ENCODE measurements at places on chromosomes 12 and 14. TPM values are rescaled to one million over a fixed set of nuclear protein-coding genes. Genes with fewer than 3 reads are reported as not detected.
A peak's percentile ranks its signal among the peaks of the same experiment; 100 is the strongest.

GRCh38 chr12:124747426-124748161 is 116.1 kb downstream of the SCARB1 start:
- DNase-seq: no peak

DNA sequence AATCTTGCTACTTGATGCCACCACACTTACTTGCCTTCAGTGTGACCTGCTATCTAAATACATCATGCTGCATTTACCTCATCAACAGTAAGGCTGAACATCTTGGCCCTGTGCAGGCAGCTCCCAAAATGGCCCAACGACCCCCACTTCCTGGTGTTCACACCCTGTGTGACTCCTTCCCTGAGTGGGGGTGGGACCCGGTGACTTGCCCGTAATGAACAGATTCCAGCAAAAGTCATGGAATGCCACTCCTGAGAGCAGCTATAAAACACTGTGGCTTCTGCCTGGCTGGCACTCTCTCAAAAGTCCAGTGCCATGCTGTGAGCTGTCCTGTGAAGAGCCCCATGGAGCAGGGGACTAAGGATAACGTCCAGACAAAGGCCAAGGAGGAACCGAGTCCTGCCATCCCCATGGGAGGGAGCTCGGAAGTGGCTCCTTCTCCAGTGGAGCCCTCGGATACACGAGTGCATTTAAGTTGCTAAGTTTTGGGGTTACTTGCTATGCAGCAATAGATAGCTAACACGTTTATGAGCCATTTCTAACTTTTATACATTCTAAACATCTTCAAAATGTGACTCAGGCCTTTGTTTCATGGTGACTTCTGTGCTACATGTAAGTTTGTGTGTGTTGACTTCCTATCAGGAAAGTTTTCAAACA is 33.0 kb downstream of the P2RX2 start:
- no peak for DNase-seq

The C14orf39 gene
- not detected for total RNA-seq

GRCh38 chr12:6603095-6603567 is 4.0 kb downstream of the CHD4 start:
- DNase-seq: peak; percentile 37

DNA sequence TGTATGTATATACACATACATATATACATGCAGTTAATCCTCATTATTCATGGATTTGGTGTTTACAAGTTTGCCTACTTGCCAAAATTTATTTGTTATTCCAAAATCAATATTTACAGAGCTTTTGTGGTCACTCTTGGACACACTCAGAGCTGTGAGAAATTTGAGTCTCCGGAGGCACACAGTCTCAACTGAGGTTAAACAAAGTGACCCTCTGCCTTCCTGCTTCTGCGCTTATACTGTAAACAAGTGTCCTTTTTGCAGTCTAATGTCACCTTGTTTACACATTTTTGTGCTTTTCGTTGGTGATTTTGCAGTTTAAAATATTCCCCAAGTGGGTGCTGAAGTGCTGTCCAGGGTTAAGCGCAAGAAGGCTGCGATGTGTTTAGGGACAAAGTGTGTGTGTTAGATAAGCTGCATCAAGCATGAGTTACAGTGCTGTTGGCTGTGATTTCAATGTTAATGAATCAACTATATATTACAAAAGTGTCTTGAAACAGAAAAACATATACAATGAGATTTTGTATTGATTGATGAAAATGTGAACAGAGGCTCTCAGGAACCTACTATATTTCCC is 13.1 kb upstream of the LTA4H start:
- no peak for DNase-seq

Measured in OCI-LY7 (cell line).